ENCODE measurements at places on chromosomes 5 and 9.
A peak's percentile ranks its signal among the peaks of the same experiment; 100 is the strongest.

DNA sequence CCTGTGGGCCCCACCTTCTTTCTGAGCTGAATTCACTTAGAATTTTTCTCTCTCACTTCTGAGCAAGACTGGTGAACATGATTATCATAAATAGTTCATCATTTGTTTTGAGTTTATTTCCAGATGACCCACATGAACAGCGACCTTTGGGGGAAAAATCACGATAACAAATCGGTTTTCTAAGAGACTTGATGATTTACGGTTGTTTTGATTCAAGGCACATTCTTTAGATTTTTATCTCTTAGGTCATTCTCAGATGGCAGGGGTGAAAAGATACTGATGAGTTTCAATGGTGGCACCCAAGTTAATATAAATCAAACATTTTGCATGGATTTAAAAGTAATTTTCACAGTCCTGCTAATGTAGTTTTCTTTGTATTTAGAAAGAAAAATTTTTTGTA lies 95.1 kb downstream of the DMXL1 start:
- no peak for DNase-seq

DNA sequence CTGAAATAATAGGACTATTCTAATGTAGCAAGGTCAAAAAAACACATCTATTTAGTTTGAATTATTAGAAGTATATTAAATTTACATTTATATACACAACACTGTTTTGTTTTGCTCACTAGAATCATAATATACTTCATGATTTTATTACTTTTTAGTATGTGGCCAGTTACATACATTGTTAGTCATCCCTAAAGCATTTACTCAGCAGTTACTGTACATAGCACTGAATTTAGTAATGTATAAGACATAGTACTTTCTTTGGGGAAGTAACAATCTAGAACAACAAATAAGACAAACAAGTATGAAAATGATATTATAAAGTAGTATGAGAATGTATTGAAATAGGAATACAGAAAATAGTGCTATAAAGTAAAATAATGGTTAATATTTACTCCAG lies 28.2 kb downstream of the ERCC8 start:
- no peak for DNase-seq

- DNase-seq, result no peak
Measured at GRCh38 chr5:115417076-115417475, 120.6 kb upstream of the CCDC112 start.

GRCh38 chr9:124015661-124016131 lies 4.1 kb downstream of the LHX2 start:
- no peak for DNase-seq

GRCh38 chr5:472076-472655 lies 29.2 kb downstream of the EXOC3 start:
- no peak for DNase-seq

DNA sequence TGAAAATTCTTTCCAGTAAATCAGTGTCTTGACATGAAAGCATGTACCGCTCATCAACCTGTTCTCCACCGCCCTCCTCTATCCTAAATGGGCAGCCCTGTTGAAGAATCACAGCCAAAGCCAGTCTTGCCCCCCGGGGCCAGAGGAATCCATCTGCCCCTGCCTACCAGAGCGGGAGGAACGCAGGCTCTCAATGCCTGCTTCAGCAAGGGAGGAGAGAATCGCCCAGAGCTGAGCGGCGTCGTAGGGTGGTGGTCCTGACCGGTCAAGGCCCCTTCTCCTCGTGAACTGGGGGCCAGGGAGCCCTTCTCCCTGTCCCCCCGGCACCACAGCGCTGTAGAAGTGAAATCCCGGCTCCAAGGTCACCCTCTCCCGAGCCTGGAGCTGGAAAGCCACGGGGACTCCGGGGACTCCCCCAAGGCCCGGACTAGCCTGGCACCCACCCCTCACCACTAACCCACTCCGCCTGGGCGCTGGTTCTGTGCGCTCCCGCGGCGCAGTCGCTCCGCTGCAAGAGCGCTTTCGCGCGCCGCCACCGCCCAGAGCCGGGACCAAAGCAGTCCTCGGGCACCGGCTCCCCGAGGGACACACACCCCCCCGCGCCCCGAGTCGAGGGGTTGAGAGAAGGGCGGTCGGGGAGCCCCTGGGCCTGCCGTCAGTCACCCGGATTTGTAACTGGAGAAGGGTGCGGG lies 718 bp upstream of the TMEM215 start:
- DNase-seq, result no peak

DNA sequence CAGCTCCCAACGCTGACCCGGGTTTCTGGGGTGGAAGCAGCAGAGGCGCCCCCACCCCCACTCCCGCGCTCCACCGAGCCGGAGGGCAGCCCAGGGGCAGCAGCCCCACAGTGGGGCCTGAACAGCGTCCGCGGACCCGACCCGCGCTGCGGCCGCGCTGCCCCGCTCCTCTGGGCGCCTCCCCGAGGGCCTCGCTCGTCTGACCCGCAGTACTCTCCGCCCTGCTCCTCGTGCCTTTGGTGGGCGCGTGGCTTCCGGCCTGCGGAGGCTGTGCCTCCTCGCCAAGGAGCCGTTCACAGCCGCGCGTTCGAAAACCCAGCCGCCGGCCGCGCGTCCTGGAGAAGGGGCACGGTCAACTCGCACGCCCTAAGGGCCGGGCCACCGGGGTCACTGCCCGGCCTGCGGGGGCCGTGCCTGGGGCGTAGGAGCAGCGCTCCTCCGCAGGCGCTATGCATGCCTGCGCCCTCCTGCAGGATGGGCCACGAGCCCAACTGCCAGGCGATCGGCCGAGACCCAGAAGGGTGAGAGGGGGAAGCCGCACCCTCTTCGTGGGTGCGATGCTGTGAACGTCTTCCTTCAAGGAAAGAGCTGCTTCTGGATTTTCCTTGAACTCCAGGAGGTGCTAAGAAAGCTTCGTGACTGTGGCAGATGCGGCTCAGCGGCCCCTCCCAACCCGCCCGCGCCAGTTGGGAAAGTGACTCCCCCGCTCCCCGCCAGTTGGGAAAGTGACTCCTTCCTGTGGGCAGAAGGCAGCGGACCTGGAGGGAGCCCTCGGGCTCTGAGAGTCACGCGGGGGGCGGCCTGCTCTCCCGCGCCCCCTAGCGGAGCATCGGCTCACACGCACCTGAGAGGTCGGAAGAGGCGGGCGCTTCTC lies 82.7 kb downstream of the HSD17B3 start:
- DNase-seq, result peak; percentile 37

DNA sequence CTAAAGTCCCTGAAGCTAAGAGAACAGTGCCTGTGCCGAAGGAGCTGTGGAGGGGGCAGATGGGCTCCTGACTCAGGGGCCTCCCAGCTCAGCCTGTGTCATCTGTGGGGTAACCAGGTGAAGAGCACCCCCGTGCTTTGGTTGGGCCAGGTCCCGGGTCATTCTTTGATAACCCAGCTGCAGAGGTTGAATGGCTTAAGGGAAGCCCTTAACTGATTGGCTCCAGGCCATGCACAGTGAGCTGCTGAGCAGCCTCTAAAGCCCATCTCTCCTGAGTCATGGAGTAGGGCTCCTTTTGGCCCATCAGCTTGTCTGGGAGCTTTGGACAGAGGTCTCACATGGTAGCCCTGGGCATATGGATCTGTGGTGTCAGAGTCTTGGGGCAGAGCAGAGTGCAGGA lies 28.7 kb downstream of the COL27A1 start:
- no peak for DNase-seq

DNA sequence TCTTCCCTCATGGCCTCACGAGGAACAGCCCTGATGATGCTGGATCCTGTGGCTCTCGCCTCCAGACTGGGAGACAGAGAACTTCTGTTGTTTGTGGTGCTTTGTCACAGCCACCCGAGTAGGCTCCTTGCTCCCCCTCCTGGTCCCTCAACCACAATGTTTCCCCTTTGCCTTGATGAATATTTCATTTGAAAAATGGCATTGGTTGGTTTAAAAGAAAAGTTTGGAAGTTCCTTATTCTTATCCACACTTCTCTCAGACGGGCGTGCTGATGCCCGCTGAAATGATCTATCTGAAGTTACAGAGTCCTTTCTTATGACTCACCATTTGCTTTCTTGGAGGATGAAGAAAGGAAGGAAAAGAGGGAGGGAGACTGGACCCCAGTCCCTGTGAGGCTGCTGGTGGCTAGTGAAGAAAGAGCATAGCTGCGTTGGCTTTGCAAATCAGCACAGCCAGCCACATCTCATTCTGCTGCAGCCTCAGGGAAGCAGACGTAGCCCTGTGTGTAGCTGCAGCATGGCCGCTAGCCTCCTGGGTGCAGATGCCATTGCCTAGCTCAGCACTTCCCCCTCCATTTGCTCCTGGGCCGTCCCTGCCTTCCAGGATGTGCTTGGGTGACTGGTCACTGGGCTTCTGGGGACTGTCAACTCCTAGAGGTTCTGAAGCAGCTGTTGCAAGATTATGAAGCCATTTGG lies 185.9 kb downstream of the ERCC6L2 start:
- DNase-seq, result no peak

DNA sequence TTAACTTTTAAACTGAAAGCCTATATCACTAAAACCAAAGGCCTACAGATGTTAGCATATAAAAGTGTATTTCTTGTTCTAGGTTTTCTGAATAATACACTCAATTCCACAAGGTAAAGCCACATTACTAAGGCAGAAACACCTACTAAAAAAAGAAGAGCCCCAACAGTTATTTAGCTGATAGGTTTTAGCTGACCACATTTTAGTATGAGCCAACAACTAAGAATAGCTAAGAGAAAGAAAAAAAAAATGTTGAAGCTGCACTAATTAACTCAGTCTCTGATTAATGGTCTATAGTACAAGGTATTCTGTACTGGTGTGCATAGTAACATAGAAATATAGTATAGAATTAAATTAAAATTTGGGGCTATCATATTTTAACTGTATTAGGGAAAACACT lies 23.5 kb downstream of the ZFR start:
- no peak for DNase-seq

GRCh38 chr9:109417054-109417453 lies 81.1 kb downstream of the PTPN3 start:
- DNase-seq, result no peak

DNA sequence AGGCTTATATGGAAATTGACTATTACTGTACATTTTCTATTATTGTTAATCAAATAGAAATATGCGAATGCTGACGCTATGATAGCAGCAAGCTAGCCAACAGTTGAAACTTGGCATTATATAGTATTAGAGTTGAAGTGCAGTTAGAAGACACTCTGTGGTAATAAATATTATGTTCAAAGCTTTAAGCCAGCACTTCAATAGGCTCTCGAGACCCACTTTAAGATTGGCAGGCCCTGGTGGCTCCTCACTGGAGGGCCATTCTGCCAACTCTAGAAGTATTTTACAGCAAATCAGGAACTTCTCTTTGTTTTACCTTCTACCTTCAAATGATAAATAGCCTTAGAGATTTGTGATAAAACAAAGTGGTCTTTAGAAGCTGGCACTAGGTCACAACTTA lies 2029.0 kb upstream of the WWC1 start:
- DNase-seq, result no peak

GRCh38 chr5:146331423-146331822 lies 7.2 kb upstream of the POU4F3 start:
- no peak for DNase-seq

- DNase-seq, result no peak
Measured at GRCh38 chr5:177440211-177440989, 6.2 kb upstream of the PRR7 start.

DNA sequence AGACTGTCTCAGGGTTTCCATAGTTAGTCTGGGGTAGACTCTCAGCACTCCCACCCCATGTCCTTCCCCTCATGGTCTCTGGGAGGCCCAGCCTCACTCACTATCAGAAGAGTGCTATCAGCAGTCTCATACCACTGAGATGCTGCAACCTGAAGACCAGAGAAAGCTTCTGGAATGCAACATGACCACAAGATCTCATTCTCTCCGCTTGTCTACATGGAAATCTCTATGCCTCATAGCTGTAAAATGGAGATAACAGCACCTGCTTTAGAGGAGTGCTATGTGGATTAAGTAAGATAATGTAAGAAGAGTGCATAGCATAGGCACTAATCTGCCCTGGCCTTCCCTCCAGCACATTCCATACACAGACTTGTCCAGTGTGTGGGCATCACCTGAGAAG lies 47.0 kb upstream of the ZNF169 start:
- no peak for DNase-seq

GRCh38 chr9:90795084-90795483 lies 6.5 kb upstream of the SYK start:
- no peak for DNase-seq

- no peak for DNase-seq
Measured at GRCh38 chr5:126441230-126441629, 18.0 kb downstream of the GRAMD2B start.

GRCh38 chr5:758698-759053 lies 25.9 kb downstream of the ZDHHC11B start:
- no peak for DNase-seq

GRCh38 chr5:411728-412127 lies 31.2 kb upstream of the EXOC3 start:
- no peak for DNase-seq

DNA sequence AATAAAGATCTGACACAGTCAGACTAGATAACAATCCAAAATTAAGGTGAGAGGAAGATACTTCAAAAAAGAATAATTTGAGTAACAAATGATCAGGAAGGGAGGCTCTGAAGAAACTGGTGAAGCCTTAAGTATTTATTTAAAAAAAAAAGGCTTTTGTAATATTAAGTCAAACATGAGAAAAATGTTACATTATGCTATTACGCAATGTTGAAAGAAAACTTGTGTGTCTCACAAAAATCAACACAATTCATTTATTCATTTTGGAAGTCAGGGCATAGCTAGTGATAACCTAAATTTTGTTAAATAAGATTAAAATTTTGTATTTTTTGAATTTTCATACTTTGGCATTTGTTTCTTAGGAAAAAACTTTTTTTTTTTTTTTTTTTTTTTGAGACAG lies 28.2 kb downstream of the WDR41 start:
- DNase-seq, result no peak

GRCh38 chr5:109645707-109646192 lies 44.0 kb upstream of the MAN2A1 start:
- no peak for DNase-seq

GRCh38 chr5:73201547-73202513 lies 28.8 kb downstream of the TMEM174 start:
- peak; percentile 42 for DNase-seq

GRCh38 chr5:179301376-179301775 lies 43.9 kb downstream of the ADAMTS2 start:
- DNase-seq, result no peak

DNA sequence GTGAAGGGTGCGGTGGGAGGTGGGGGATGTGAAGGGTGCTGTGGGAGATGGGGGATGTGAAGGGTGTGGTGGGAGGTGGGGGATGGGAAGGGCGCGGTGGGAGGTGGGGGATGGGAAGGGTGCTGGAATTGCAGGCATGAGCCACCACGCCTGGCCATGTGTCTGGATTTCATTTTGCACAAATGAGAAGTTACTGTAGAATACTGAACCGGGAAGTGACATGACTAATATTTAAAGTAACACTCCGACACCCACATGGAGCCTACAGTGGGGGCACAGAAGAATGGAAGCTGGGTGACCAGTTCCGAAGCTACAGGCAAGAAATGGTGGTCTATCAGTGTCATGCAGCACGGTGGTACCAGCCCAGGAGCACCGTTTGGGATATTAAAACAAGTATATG lies 69.9 kb upstream of the SPTLC1 start:
- DNase-seq, result no peak

GRCh38 chr5:10533226-10533625 lies 30.6 kb upstream of the ANKRD33B start:
- no peak for DNase-seq

- no peak for DNase-seq
Measured at GRCh38 chr9:112378328-112379176, 1.4 kb upstream of the HSDL2 start.
